Esophagus squamous epithelium (tissue), 5 donors: ENCODE measurements at places on chromosomes 5 and 9. TPM values are rescaled to one million over a fixed set of nuclear protein-coding genes. Genes with fewer than 3 reads are reported as not detected.

DYNC2I2 gene
- 44.1 TPM for total RNA-seq

FOXI1 gene
- total RNA-seq = not detected

STKLD1 gene
- 0.38 TPM for total RNA-seq

QRFP gene
- 0.18 TPM for total RNA-seq

- no peak for DNase-seq
These were observed 509.4 kb upstream of the KLF4 start for GRCh38 chr9:107999011-107999410.

- DNase-seq = no peak
These were observed 28.0 kb upstream of the IFNK start for GRCh38 chr9:27496135-27496504.

DNA sequence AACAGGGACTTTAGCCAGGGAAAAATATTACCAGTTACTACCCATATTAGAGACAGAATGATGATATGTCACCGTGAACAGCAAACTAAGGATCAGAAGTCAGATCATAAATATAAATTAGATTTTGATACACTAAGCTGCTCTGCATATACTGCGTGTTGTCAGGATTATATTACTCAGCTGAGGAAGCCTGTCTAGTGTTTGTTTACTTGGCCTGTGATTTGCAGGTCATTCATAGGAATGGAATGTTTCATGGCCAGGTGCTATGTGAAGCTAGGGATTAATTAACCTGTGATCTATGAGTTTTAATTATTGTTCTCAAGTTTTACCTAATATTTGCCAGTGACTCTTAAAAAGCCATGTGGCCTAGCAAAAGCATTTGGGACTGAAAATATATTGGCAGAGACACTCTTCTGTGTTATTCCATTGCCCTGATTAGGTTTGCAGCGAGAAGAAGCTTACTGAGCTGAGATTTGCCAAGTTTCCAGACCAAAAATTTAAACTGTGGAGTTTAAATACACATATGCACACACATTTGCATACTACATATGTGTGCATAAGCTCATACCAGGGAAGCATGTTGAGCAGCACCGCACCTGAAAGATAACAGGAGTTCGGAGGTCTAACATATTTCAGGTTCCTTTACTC lies 496.3 kb upstream of the GRIA1 start:
- no peak for DNase-seq

DNA sequence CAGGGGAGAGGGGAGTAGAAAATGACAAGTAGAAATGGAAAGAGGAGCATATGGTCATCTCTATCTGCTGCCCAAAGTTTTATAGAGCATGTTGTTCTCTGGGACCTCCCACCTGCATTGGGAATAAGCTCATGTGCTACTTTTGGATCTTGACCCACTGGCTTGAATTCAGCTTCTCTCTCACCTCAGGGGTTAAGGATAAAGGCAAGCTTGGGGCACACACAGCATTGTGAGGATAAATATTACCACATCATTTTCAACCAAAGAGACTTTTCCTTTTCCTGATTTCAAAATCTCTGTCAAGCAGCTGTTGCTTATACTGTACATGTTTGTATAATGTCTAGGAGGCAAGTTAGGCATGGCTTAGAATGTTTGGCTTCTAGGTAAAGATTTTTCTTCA lies 16.6 kb downstream of the ATP10B start:
- DNase-seq = no peak

GRCh38 chr5:56466136-56466816 lies 233.1 kb upstream of the ANKRD55 start:
- no peak for DNase-seq

DNA sequence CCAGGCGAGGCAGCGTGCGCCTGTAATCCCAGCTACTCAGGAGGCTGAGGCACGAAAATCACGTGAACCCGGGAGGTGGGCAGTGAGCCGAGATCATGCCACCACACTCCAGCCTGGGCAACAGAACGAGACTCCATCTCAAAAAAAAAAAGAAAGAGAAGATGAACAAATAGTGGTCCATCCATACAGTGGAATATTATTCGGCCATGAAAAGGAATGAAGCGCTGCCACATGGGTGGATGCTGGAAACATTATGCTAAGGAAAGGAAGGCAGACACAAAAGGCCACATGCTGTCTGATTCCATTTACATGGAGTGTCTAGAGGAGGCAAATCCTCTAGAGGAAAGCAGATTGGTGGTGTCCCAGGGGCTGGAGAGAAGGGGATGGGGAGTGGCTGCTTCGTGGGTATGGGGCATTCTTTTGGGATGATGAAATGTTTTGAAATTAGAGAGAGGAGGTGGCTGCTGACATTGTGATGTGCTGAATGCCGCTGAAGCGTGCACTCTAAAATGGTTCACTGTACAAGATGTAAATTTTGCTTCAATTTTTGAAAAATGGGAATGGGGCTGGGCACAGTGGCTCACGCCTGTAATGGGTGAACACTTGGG lies 17.0 kb downstream of the PLPP7 start:
- DNase-seq = no peak

DNA sequence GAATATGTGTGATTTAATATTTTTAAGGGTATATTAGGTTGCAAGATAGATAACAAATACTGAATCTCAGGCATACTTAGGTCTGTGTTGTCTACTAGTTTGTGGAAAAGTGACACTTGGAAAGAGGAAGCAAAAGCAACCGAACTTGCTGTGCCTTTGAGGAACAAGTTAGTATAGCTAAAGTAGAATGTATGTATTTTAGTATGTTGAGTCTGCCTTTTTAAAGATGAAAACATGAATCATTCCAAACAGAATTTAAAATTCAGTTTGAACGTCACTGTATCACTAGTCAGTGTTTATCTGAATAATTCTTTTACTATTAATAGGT lies 12.9 kb downstream of the TLE4 start:
- DNase-seq = no peak

GRCh38 chr9:6584881-6585597 lies 60.5 kb downstream of the GLDC start:
- no peak for DNase-seq
